Thymus (tissue), 14 donors: ENCODE measurements at places on chromosomes 11 and 22.

- no peak overlapping the region for H3K4me3 ChIP-seq
- H3K36me3 ChIP-seq, result no peaks in the 10 kb centered on the region
- H3K27me3 ChIP-seq, result peaks cover 7% of the 10 kb centered on the region
- DNase-seq, result no peak
- H3K27ac ChIP-seq, result no peak overlapping the region
Observed at GRCh38 chr22:48320048-48320682, 1507.5 kb downstream of the BRD1 start.

- no peaks in the 10 kb centered on the region for H3K36me3 ChIP-seq
- no peak for DNase-seq
- H3K4me1 ChIP-seq, result peaks cover 51% of the 10 kb centered on the region
- H3K4me3 ChIP-seq, result no peak overlapping the region
Observed at GRCh38 chr11:124758355-124759265, 3.5 kb downstream of the ESAM start.

DNA sequence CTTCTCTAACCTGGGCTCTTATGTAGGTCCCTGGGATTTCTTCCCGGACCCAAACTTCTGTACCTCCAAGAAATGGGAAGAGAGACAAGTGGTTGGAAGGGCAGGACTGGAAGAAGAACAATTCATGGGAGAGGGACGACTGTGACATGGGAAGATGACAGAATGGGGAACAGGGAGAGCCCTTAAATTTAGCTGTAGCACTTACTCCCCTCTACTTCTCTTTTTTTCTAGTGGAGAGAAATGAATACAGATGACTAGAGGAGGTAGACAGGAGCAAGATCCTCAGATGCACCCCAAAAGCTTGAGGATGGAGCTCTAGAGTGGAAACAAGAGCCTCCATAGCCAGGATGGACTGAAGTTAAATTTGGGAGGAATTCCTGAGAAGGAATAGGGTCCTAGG lies 2.3 kb downstream of the RHOG start:
- peaks cover 30% of the 10 kb centered on the region for H3K36me3 ChIP-seq
- peak overlapping the region; percentile 70 for H3K4me3 ChIP-seq
- no peak for DNase-seq
- peak overlapping the region; percentile 98 for H3K27ac ChIP-seq
- H3K4me1 ChIP-seq, result peaks cover 76% of the 10 kb centered on the region

- no peak overlapping the region for H3K4me3 ChIP-seq
- peaks cover 32% of the 10 kb centered on the region for H3K36me3 ChIP-seq
- no peak for DNase-seq
- no peaks in the 10 kb centered on the region for H3K27me3 ChIP-seq
- no peaks in the 10 kb centered on the region for H3K4me1 ChIP-seq
Observed at GRCh38 chr11:130874396-130874795, 41.9 kb downstream of the SNX19 start.

GRCh38 chr11:96151501-96151900 lies 191.5 kb downstream of the MAML2 start:
- H3K27me3 ChIP-seq, result no peaks in the 10 kb centered on the region
- no peak overlapping the region for H3K27ac ChIP-seq
- H3K4me3 ChIP-seq, result no peak overlapping the region
- no peak for DNase-seq
- peaks cover 13% of the 10 kb centered on the region for H3K4me1 ChIP-seq

- no peak for DNase-seq
- H3K27ac ChIP-seq, result no peak overlapping the region
- H3K4me1 ChIP-seq, result no peaks in the 10 kb centered on the region
- no peaks in the 10 kb centered on the region for H3K36me3 ChIP-seq
- no peaks in the 10 kb centered on the region for H3K27me3 ChIP-seq
Observed at GRCh38 chr11:12556788-12557384, 117.3 kb upstream of the TEAD1 start.
